Fibroblast of gingiva (primary cell): ENCODE measurements at places on chromosomes 4 and X.
A peak's percentile ranks its signal among the peaks of the same experiment; 100 is the strongest.

- no peak for DNase-seq
Observed at GRCh38 chrX:25019707-25020390, 4.1 kb upstream of the ARX start.

DNA sequence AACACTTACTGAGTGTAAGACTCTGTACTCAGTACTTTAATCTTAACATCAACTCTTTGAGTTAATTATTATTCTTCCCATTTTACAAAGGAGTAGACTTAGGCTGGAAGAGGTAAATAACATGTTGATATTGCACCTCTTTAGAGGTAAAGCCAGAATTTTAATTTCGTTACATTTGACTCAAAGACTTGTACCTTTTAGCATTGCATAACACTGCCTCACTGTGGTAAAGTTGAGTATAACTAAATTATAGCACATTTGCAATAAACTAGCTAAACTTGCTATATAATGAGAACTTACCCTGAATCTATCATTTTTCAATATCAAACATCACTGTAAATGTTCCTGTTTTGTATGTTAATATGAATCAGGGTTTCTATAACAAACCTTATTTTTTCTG is 218.5 kb downstream of the PRR32 start:
- no peak for DNase-seq

GRCh38 chr4:187124331-187124730 is 400.7 kb upstream of the FAT1 start:
- DNase-seq = no peak

- DNase-seq = no peak
Observed at GRCh38 chr4:74375824-74376426, 11.0 kb downstream of the EREG start.

GRCh38 chr4:71020611-71021010 is 27.2 kb downstream of the DCK start:
- DNase-seq = peak; percentile 12

DNA sequence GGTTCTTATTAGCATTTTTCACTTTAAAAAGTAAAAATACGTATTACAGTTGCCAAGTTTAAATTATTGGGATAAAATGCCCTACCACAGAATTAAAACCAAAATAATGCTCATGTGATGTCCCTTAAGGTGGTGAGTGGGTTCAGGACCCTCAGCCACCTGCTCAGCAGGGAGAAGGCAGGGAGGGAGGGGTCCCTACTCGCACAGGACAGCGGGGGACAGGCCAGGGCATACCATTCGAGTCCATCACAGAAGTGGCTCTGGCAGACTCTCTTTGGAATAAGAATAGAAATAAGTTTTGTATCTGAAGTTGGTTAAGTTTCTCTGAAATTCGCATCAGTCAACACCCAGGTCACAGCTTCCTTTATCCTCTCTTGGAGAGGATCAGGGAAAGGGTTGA is 37.7 kb downstream of the NOP14 start:
- no peak for DNase-seq

GRCh38 chr4:10080589-10081217 is 35.9 kb downstream of the WDR1 start:
- no peak for DNase-seq

DNA sequence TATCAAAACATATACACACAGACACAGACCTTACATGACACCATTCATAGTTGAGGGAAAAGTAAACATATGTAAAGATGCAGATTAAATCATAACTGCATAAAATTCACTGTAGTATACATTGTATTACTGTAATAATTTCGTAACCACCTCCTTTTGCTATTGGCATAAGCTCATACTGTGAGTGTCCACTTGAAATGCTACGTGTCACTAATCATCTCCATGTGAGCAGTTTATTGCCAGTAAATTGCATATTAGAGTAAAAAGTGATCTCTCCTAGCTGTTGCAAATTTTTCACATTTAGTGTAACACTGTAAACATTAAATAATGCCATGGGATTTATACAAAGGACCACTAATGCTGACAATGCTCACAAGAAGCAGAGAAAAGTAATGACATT is 256.7 kb upstream of the GNPDA2 start:
- no peak for DNase-seq
